Hepatocyte (in vitro differentiated cells): ENCODE measurements at places on chromosomes 12 and 14. TPM values are rescaled to one million over a fixed set of nuclear protein-coding genes. Genes with fewer than 3 reads are reported as not detected.

- DNase-seq, result peak; percentile 48
Measured at GRCh38 chr14:98766818-98767217, 505.2 kb downstream of the BCL11B start.

DNA sequence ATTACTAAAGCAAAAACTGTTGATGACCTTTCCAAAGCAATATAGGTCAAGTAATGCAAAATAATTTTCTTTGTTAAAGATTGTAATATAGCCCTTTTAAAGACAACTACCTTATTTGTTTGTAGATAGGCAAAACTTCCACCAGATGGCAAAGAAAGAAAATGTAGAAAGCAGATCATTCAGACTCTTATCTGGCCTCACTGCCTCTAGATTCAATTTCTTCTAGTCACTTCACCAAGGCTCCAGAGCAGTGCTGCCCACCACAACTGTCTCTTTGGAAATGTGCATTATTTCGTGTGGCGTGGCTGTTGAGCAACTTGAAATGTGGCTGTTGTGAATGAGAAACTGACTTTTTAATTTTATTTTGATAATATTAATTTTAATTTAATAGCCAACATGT, 127.1 kb downstream of the ITPR2 start:
- no peak for DNase-seq

DNA sequence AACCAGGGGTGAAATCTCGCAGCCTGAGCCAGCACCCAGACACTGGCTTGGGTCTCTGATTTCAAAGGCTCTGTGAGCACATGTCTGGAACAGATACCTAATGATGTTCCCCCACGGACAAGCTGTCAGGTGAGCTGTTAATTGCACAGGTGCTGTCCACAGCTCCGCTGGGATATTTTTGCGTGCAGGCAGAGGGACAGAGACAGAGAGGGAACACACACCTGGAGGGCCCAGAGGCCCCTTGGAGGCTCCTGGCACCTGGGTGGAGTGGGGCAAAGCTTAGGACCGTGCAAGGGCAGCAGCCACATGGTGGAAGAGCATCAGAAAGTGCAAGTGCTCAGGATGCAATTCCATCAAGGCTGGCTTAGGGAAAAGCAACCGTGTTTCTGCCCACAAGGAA, 57.3 kb downstream of the ARL6IP4 start:
- DNase-seq, result no peak

- DNase-seq, result no peak
Measured at GRCh38 chr12:77220586-77220985, 155.2 kb upstream of the E2F7 start.

The PTGER2 gene
- 43.0 and 49.3 TPM in 2 replicates for polyA plus RNA-seq

DNA sequence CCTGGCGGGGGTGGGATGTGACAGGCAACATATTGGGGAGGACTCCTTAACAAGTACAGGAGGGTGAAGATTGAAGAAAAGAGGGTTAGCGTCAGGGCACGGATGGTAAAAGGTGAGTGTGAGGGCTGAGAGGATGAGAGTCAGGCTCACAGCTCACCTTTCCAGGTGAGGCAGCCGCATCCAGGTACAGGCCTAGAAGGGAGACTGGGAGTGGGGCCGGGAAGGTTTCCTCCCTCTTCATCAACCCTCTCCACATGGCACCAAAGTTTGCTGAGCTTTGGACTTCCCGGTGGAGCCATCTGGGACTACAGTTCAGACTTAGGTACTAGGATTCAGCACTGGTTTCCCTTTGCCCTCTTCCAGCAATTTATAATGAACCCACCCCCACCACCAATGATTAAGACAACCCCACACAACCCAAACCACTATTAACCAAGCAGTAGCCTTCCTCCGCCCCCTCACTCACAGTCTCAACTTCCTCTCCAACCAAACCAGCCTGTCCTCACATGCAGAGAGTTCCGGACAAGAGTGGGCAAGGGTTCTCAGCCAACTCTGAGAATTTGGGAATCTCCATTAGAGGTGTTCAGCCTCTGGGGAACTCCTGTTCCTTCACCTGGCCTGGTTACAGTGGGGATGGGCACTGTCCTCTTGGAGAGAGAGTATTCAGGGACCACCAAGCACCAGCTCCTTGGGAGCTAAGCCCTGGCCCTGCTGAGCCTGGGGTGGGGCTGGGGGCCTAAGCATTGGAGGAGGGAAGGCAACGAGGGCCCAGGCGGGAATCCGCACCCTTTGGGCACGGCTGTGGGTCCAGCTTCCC, 2.4 kb upstream of the HOXC4 start:
- no peak for DNase-seq

The MMP14 gene
- 17.1 and 21.4 TPM in 2 replicates for polyA plus RNA-seq

DNA sequence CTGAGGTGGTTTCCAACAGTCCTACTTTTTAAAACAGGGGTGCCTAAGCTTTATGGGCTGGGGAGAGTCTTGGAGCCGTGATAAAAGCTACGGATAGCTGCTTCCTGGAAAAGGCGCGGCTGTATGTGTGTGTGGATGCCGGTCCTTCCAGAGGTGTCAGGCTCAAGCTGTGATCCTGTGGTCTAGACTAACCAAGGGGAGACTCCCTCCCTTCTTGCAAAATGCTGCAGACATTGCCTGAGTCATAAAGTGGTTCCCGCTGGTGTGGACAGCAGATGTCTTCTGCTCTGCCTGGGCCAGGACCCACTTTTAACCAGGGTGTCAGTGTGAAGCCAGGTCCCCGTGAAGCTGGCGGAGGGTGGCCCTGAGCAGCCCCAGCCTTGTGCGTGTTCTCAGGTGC, 37.8 kb downstream of the CCDC92 start:
- no peak for DNase-seq

The SPTLC2 gene
- polyA plus RNA-seq, result 31.4 and 34.2 TPM in 2 replicates

DNA sequence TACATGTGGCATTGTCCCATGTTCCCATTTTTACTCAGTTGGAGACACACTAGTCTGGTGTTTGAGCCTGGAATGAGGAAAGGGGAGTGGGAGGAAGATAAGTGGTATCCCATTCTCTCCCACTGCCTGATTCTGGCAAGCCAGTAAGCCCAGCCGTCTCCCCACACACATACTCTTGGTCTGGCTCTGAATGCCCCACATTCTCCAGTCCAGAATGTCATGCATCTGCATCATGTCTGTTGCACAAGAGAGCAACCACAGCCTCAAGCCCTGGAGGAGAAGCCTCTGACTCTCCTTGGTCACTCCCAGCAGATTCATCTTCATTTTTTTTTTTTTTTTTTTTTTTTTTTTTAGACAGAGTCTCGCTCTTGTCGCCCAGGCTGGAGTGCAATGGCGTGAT, 48.0 kb downstream of the DRAM1 start:
- DNase-seq, result peak; percentile 60

The ANGEL1 gene
- polyA plus RNA-seq, result 11.0 and 15.8 TPM in 2 replicates

- DNase-seq, result no peak
Measured at GRCh38 chr14:34201909-34202637, 251.2 kb upstream of the EGLN3 start.

GRCh38 chr12:53128780-53129569, 25.7 kb downstream of the SOAT2 start:
- no peak for DNase-seq

GRCh38 chr12:116226026-116226425, 51.5 kb downstream of the MED13L start:
- no peak for DNase-seq

The FOXG1 gene
- polyA plus RNA-seq, result not detected in 2 replicates

DNA sequence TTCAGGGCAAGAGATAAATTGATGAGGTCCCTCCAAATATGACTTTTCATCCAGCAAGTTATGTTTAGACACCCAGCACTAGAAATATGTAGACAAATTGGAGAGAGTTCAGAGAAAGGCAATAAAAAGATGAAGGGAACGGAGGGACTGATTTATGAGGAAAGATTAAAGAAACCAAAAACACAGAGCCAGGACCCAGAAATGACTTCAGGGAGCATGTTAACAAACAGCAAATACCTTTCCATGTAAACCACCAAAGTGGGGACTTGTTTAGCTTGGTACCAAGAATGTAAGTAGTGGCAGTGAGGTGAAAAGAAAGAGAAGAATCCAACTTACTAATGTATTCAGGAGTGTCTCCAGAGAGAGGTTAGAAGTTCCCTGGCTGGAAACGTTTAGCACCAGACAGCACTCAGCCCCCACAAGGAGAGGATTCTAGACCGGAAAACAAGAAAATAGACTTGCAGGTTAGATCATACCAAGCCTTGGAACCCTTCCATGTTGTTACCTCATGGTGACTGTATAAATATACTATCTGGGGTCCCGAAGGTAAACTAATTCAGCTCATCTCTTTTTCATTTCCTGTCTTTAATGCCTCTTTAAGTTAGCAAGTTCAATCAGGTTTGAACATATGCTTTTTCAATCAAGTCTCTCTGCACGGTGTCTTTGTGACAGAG, 79.2 kb downstream of the TBC1D30 start:
- DNase-seq, result no peak
